Testis (tissue), 5 donors: ENCODE measurements at places on chromosomes 3 and 15. TPM values are rescaled to one million over a fixed set of nuclear protein-coding genes. Genes with fewer than 3 reads are reported as not detected.

The FILIP1L gene
- 16.7 TPM for total RNA-seq

The MYO5C gene
- total RNA-seq, result 47.6 TPM

The FMN1 gene
- 53.7 TPM for total RNA-seq

The NME9 gene
- 3.2 TPM for total RNA-seq

The CLDN18 gene
- total RNA-seq, result 3.1 TPM

The BFSP2 gene
- total RNA-seq, result not detected

The CSTA gene
- not detected for total RNA-seq

- no peaks in the 10 kb centered on the region for H3K36me3 ChIP-seq
- H3K27ac ChIP-seq, result peak overlapping the region; percentile 94
- no peaks in the 10 kb centered on the region for H3K27me3 ChIP-seq
- H3K4me3 ChIP-seq, result peak overlapping the region; percentile 78
Observed at GRCh38 chr3:123449102-123449996, 459 bp upstream of the ADCY5 start.

- no peaks in the 10 kb centered on the region for H3K27me3 ChIP-seq
- no peaks in the 10 kb centered on the region for H3K4me1 ChIP-seq
- no peak for DNase-seq
- no peak overlapping the region for H3K27ac ChIP-seq
Observed at GRCh38 chr15:74156678-74157411, 16.7 kb upstream of the ISLR start.

- H3K27ac ChIP-seq, result no peak overlapping the region
- no peaks in the 10 kb centered on the region for H3K27me3 ChIP-seq
- no peaks in the 10 kb centered on the region for H3K36me3 ChIP-seq
- no peak for DNase-seq
- H3K4me3 ChIP-seq, result no peak overlapping the region
Observed at GRCh38 chr15:58553365-58553918, 121.7 kb downstream of the LIPC start.

- peaks cover 26% of the 10 kb centered on the region for H3K4me1 ChIP-seq
- no peak overlapping the region for H3K27ac ChIP-seq
- H3K36me3 ChIP-seq, result no peaks in the 10 kb centered on the region
- DNase-seq, result no peak
- no peak overlapping the region for H3K4me3 ChIP-seq
Observed at GRCh38 chr3:4577721-4578120, 84.6 kb downstream of the ITPR1 start.

- H3K27me3 ChIP-seq, result no peaks in the 10 kb centered on the region
- H3K4me1 ChIP-seq, result no peaks in the 10 kb centered on the region
- H3K27ac ChIP-seq, result no peak overlapping the region
Observed at GRCh38 chr3:18134386-18135059, 290.6 kb downstream of the SATB1 start.

GRCh38 chr3:138974462-138974861 lies 27.4 kb downstream of the FOXL2NB start:
- H3K4me3 ChIP-seq, result no peak overlapping the region
- H3K27me3 ChIP-seq, result no peaks in the 10 kb centered on the region
- no peak overlapping the region for H3K27ac ChIP-seq
- H3K4me1 ChIP-seq, result no peaks in the 10 kb centered on the region

DNA sequence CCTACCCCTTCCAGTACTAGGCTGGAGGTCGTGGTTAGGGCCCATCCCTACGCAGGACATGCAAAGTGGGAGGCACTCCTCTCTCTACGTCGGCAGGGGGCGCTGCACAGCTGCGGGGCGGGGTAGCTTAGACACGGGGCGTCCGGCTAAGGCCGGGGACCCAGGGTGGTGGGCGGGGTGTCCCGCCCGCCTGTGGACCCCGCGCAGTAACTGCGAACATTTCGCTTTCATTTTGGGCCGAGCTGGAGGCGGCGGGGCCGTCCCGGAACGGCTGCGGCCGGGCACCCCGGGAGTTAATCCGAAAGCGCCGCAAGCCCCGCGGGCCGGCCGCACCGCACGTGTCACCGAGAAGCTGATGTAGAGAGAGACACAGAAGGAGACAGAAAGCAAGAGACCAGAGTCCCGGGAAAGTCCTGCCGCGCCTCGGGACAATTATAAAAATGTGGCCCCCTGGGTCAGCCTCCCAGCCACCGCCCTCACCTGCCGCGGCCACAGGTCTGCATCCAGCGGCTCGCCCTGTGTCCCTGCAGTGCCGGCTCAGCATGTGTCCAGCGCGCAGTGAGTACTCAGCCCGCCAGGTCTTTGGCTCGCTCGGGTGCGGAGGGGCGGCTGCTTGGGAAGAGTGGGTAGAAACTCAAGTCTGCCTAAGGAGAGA lies at the start of gene IL12A:
IL12A (plus strand) TSS at position 219 of the 655 bp plus-strand sequence.
- H3K27me3 ChIP-seq, result no peaks in the 10 kb centered on the region
- peak; percentile 83 for DNase-seq
- H3K4me3 ChIP-seq, result peak within 1 kb of the TSS; percentile 74

DNA sequence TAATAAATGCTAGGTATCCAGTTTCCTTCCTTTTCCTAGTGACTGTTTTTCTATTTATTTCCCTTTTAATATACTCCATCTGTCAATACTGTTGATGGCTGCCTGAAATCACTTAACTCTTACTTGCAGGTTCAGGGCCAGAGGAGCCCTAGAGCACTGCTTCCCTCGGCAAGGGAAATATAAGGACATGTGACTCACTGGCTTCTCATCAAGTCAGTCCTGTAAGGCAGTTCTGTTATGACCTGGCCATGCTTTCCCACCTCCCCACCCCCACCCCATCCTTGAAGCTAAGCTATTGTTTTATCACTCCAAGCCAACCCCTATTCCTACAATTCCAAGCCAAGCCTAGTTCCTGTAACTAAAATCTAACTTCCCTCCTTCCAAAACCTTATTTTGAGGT lies 800.7 kb downstream of the ROBO1 start:
- H3K27me3 ChIP-seq, result no peaks in the 10 kb centered on the region
- no peak overlapping the region for H3K27ac ChIP-seq
- no peak for DNase-seq
- H3K4me3 ChIP-seq, result no peak overlapping the region
- H3K4me1 ChIP-seq, result no peaks in the 10 kb centered on the region

GRCh38 chr3:126212620-126213378 lies 32.4 kb upstream of the ALDH1L1 start:
- H3K27ac ChIP-seq, result peak overlapping the region; percentile 75
- H3K4me3 ChIP-seq, result peak overlapping the region; percentile 62
- no peaks in the 10 kb centered on the region for H3K4me1 ChIP-seq
- DNase-seq, result peak; percentile 66
- no peaks in the 10 kb centered on the region for H3K36me3 ChIP-seq

GRCh38 chr3:110583373-110583935 lies 488.2 kb upstream of the NECTIN3 start:
- H3K36me3 ChIP-seq, result no peaks in the 10 kb centered on the region
- H3K27ac ChIP-seq, result no peak overlapping the region
- no peaks in the 10 kb centered on the region for H3K27me3 ChIP-seq
- H3K4me3 ChIP-seq, result no peak overlapping the region

DNA sequence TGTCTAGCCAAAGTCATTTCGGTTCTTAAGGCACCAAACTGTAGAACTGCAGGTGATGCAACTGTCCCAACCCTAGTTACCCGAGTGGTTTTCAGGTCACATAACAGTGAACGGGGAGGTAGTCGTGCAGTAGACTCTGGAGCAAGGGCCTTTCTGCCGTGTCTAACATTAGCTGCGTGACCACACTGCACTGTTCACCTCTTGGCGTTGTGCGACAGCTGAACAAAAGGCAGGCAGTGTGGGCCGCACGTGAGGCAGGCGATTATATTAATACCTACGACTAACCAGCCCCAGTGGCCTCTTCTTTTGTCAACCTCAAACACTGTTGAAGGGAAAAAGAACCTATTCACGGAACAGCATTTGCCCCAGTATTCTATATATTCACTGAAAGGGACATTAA lies 2.8 kb downstream of the LRRN1 start:
- DNase-seq, result no peak
- H3K36me3 ChIP-seq, result no peaks in the 10 kb centered on the region
- no peak overlapping the region for H3K4me3 ChIP-seq
- no peaks in the 10 kb centered on the region for H3K27me3 ChIP-seq
- peaks cover 6% of the 10 kb centered on the region for H3K4me1 ChIP-seq

DNA sequence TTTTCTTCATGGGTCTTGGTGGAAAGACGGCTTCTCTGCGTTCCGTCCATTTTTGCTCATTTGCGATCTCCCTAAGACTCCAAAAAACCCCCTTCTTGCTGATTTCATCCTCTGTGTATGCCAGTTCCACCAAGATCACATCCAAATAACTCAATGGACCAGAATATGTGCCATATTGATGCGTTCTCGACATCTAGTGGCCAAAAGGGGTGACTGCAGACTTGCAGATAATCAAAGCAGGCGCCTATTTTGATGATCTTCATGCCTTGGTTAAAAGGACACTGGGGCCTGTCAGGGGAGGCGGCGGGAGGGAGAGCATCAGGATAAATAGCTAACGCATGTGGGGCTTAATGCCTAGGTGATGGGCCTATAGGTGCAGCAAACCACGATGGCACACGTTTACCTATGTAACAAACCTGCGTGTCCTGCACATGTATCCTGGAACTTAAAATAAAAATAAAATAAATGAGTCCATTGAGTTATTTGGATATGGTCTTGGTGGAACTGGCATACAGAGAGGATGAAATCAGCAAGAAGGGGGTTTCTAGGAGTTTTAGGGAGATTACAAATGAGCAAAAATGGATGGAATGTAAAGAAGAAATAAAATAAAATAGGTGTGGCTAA lies 104.2 kb upstream of the RAD18 start:
- peaks cover 10% of the 10 kb centered on the region for H3K4me1 ChIP-seq
- peak; percentile 76 for DNase-seq
- no peaks in the 10 kb centered on the region for H3K27me3 ChIP-seq
- H3K36me3 ChIP-seq, result no peaks in the 10 kb centered on the region
- H3K27ac ChIP-seq, result no peak overlapping the region

DNA sequence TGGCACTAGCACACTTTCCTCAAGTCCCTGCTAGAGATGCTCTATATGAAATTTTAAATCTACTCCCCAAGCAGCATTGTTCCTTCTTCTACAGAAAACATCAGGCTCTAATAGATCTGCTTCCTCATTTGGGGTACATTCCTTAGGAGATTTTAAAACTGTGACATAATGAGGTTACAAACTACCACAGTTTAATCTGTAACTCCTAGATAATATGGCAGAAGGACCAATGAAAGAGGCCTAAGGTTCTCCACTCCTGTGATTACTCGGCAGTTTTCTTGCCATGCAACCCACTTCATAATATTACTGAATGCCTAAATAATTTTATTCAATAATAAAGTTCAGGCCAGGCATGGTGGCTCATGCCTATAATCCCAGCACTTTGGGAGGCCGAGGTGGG lies 16.1 kb downstream of the ZNF106 start:
- H3K4me1 ChIP-seq, result peaks cover 16% of the 10 kb centered on the region
- no peak overlapping the region for H3K27ac ChIP-seq
- DNase-seq, result no peak
- no peaks in the 10 kb centered on the region for H3K27me3 ChIP-seq
- H3K36me3 ChIP-seq, result no peaks in the 10 kb centered on the region

DNA sequence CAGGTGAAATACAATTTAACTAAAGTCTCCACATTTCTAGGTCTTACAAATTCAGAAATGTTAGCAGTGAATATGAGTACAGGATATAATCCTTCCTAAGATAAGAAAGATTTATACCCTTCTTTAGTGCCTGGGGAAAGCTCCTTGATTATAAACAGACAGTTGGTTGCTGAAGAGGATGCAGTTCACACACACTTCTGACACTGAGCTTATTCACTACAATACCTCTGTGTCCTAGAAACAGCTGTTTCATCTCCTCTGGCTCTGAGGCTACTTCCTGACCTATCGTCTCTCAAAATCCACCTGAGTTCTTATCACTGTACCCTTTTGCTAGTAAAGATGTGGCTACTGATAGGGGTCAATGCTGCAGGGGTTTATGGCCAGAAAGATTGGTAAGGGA lies 57.1 kb downstream of the TP63 start:
- no peak for DNase-seq
- no peaks in the 10 kb centered on the region for H3K4me1 ChIP-seq
- H3K4me3 ChIP-seq, result no peak overlapping the region
- no peak overlapping the region for H3K27ac ChIP-seq
- no peaks in the 10 kb centered on the region for H3K36me3 ChIP-seq

DNA sequence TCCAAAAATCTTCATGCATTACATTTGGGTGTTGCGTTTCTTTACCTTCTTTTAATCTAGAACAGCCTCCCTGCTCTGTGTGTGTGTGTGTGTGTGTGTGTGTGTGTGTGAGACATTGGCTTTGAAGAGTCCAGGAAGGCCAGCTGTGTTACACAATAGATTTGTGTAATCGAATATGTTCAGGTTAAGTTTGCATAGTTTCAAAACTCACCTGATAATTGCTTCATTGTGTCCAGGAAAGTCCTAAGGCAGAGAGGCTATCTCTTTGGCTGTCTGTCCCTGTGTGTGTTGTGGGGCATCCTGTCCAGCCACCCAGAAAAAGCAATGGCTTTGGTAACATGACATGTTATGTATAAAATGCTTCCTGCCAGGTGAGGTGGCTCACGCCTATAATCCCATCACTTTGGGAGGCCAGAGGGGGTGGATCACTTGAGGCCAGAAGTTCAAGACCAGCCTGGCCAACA lies 37.5 kb downstream of the ZNF710 start:
- no peak overlapping the region for H3K4me3 ChIP-seq
- H3K4me1 ChIP-seq, result peaks cover 4% of the 10 kb centered on the region
- DNase-seq, result no peak
- H3K36me3 ChIP-seq, result no peaks in the 10 kb centered on the region
- H3K27me3 ChIP-seq, result no peaks in the 10 kb centered on the region
- no peak overlapping the region for H3K27ac ChIP-seq

DNA sequence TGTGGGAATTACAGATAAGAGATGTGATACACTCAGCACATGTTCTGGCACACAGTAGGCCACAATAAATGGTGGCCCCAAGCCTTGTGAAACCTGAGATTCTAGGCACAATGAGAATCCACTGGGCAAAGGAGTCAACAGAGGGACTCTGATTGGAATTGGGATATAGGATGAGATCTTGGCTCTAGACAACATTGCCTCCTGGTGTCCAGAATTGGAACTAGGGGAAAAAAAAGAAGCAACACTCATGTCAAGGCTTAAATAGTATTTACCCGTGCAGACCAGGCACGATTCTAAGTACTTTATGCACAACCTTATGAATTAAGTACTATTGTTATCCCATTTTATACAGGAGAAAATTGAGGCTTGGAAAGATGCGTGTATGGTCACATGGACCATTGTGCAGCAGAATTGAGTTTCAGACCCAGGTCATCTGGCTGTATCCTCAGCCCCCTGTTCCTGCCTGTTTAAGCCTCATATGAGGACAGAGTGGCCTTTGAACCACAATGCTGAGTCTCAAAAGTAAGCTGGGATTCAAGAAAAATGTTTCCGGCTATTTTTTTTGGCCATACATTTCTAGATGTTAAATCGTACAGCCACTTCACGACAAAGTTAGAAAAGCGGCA lies 124.8 kb downstream of the SV2B start:
- H3K27me3 ChIP-seq, result no peaks in the 10 kb centered on the region
- H3K4me3 ChIP-seq, result no peak overlapping the region
- H3K27ac ChIP-seq, result no peak overlapping the region
- DNase-seq, result peak; percentile 19
- H3K4me1 ChIP-seq, result no peaks in the 10 kb centered on the region

DNA sequence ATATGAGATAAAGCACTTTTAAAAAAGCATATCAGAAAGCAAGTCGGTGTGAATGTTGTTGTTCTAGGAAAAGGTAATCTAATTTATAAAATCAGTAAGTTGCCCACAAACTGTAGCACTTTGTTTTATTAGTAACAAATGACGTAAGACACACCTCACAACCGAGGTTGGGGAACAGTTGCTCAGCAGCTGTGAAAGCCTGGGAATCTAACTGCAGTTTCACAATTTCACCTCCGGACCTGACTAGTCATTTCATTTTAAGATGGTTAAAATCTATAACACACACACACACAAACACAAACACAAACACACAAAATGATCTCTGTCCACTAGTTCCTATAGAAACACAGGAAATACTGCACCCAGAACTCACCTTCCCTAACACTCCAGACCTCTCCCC lies 406.7 kb upstream of the NR2F2 start:
- H3K4me3 ChIP-seq, result no peak overlapping the region
- H3K36me3 ChIP-seq, result no peaks in the 10 kb centered on the region
- peaks cover 5% of the 10 kb centered on the region for H3K4me1 ChIP-seq
- H3K27ac ChIP-seq, result no peak overlapping the region
- no peak for DNase-seq
- H3K27me3 ChIP-seq, result no peaks in the 10 kb centered on the region
